Glomerular endothelial cell (primary cell): ENCODE measurements at places on chromosomes 1 and 21. TPM values are rescaled to one million over a fixed set of nuclear protein-coding genes. Genes with fewer than 3 reads are reported as not detected.

Gene GJA8
- not detected in 2 replicates for total RNA-seq

Gene PADI1
- 0.18 and 0.58 TPM in 2 replicates for total RNA-seq

Gene ATP13A2
- 97.1 and 97.8 TPM in 2 replicates for total RNA-seq

Gene SH2D5
- 2.3 and 3.2 TPM in 2 replicates for total RNA-seq

Gene FAM72C
- total RNA-seq = 0.05 and 1.4 TPM in 2 replicates

Gene CPTP
- 46.5 and 56.5 TPM in 2 replicates for total RNA-seq

Gene RPL22
- total RNA-seq = 133 and 186 TPM in 2 replicates

Gene FAM72B
- total RNA-seq = 0.29 and 1.2 TPM in 2 replicates
